Kidney capillary endothelial cell (primary cell): ENCODE measurements at places on chromosomes 5 and 9.
A peak's percentile ranks its signal among the peaks of the same experiment; 100 is the strongest.

DNA sequence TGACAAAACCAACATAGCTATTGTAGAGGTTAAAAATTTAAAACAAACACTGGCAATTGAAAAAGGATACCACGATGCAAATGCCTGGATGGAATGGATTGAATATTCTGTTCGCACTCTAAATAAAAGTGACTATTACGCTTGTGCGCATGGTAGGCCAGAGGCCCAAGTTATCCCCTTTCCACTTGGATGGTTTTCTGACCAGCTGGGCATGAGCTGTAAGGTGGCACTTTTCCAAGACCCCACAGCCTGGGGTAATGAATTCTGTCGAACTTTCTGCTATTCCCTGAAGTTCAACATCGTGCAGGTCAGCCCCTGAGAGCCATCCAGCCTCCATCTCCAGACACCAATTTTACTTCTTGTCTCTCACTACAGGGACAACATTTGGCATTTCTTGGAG is 5.4 kb upstream of the RNF180 start:
- DNase-seq = no peak

GRCh38 chr9:96620832-96621269 is 1.2 kb upstream of the CDC14B start:
- no peak for DNase-seq

DNA sequence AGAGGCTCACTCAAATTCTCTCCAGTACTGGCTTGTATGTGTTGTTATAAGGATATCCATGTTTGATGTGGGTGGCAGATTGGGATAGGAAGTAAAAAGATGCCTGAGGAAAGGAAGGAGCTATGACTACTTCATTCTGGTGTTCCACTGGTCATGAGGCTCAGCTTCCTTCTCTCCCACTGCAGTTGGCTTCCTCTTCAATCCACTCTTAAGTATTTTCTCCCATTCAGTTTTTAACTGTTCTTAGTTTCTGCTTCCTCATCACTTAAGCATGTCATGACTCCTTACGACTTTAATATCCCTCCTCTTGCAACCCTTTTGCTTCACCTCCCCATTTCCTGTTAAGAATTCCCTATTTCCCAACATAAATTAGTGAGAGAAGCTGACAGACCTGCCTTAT is 81.1 kb downstream of the PJA2 start:
- DNase-seq = no peak

DNA sequence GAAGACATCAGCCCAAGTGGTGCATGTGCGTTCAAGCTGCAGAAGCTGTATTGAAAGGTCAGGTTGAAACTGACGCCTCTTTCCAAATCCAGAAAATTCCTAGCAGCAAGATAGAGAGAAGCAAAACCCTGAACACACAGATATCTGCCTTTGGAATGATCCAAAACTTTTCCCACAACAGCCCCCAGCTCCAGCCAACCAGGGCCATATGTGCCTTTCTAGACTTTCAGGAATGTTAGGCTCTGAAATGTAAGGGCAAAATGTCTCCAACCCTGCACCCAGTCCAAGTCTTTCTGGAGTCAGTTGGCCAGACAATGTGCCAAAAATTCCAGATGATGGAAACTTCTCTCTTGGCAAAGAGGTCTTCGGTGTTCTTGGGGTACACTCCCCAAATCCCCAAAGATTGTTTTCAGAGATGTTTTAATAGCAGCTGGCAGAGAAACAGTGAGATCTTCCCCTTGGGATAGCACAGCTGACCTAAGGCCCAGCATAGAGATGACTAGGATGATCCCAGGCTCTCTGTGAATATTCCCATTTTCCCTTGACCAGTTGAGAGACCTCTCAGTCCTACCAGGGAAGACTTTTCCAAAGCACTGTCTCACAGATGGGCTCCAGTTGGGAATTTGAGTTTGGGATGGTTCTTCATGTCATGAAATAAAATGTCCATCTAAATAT is 440.4 kb upstream of the CD180 start:
- no peak for DNase-seq

DNA sequence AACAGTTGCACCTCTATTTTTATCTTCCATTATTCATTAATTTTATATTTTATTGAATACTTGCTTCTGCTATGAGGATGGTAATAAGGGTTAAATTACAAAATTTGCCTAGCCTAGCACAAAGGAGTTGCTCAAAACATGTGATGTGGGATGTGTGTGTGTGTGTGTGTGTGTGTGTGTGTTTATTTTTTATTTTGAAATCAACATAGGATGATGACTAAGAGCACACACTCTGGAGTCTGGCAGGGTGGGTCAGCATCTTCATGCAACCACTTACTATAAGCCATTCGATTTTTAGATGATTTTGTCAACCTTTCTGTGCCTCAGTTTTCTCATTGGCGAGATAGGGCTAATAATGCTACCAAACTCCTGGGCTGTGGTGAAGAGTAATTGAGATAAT is 57.7 kb upstream of the MAMDC2 start:
- no peak for DNase-seq

- DNase-seq = no peak
These were observed 13.7 kb downstream of the RNF14 start for GRCh38 chr5:141982626-141983025.

DNA sequence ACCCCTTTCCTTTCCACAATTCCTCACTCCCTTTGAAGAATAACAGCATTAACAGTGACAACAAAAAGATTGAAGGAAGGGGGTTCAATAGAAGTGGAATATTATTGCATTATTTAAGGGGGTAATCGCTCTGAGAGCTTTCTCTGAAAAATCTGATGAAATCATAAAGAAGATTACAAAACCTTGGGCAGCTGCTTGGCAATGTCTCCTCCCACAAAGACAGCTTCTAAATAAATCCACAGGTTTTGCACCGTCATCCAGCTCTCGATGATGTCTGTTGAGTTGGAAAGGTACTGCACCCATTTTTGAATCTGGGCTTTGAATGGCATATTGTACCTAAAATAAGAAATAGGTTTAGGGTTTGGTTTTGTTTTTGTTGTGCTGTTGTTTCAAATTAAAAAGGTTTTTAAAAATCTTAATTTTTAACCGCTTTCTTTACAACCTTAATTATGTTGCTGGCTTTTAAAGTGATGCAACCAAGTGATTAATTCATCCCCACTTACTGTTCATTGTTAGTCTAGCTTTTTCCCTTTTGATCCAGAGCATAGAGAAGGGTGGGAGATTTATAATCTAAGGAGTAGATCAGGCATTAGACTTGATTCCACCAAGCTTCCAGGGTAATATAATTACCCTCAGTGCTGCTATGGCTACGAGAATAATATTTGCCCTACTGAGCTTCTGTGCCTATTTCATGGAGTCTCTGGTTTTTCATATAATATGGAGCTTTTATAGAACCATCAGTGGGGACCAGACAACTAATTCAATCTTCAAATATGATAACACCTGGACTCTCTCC is 85.0 kb downstream of the DNAH5 start:
- no peak for DNase-seq

DNA sequence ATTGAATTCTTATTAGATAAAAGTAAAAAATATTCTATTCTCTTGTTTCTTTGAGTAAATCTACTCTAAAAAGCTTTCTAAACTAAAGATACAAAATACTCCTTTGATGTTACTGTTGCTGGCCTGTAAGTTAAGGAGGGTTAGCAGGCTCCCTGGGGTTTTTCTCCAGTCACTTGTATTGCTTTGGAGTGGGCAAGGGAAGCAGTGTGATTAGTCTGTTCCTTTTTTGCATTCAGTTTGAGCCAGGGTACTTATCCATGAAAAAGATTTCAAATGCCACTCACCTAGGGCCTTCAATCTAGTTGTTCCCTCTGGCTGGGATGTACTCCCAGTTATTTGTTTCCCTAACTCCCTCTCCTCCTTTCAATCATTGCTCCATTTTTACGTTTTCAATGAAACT is 256.2 kb upstream of the SMC2 start:
- DNase-seq = no peak

DNA sequence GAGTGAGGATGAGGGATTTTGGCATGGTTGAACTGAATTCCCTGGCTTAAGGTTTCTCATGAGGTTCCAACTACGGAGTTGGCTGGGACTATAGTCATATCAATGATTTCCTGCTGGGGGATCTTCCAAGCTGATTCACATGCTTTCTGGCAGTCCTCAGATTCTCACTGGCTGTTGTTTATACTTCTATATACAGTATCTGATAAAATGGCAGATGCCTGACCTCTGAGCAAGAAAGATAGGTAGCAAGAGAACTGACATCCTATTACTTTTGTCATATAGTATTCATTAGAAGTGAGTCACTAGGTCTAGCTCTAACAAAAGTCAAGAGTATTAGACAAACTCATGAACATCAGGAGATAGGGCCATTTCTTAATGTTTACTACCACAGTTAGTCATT is 440.9 kb upstream of the EDIL3 start:
- no peak for DNase-seq

DNA sequence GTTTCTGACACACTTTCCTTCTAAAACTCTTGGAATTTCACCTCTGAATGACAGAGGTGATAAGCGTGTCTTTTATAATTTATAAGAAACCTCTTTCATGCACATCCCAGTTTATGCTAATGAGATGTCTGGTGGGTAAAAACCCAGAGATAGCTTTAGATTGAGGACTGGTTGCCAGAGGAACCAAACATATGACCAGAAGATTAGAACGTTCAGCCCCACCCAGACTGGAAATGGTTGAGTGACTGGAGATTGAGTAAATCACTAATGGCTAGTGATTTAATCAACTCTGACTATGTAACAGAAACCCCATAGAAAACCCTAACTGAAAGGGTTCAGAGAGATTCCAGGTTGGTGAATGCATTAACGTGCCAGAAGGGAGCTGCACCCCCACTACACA is 69.2 kb downstream of the CDH18 start:
- no peak for DNase-seq

GRCh38 chr5:120958877-120959485 is 494.9 kb downstream of the PRR16 start:
- DNase-seq = no peak

- DNase-seq = no peak
These were observed 473.1 kb upstream of the GRAMD2B start for GRCh38 chr5:125950012-125950615.

DNA sequence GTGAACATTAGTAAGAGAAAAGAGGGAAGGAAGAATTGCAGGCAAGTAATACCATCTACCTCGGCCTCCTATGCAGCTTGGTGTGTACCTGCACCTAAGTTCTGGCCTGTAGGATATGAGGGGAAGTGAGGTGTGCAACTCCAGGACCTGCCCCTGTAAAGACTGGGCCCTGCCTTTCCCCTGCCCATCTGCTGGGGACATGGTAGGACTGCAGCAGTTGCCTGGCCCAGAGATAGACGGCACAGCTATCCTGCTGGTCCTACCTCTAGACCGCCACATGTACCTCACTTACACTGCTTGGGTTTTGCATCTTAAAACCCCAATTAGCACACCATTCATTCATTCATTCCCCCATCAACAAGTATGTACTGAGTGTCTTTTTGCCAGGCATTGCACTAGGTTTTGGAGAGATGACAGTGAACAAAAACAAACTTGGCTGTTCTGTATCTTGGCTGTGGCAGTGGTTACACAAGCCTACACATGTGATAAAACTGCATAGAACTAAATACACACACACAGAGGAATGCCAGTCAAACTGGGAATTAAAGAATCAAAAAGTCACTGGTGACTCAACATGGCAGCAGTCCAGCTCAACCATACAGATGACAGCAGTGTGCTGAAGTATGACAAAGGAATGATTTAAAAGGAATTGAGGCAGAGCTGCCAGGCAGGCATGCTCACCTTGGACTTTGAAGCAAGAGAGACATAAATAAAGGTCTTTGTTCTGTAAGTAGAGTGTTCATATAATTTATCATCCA is 23.3 kb upstream of the MGAT1 start:
- peak; percentile 69 for DNase-seq

DNA sequence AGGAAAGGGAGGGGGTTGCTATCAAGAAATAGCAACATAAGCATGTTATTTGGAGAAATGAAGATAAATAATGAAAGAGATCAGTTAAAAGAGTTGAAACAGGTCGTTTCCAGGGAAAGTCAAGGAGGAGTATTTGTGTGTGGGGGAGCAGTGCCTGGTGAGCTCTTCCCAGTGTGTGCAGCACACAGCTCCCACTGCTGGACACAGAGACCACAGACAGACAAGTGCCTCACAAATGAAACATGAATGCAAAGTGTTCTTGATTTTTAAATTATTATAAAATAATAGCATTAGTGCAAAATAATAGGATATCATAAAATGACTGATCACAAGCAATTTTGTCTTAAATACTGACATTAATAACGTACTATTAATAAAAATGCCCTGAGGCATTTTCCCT is 40.8 kb downstream of the LIFR start:
- no peak for DNase-seq

DNA sequence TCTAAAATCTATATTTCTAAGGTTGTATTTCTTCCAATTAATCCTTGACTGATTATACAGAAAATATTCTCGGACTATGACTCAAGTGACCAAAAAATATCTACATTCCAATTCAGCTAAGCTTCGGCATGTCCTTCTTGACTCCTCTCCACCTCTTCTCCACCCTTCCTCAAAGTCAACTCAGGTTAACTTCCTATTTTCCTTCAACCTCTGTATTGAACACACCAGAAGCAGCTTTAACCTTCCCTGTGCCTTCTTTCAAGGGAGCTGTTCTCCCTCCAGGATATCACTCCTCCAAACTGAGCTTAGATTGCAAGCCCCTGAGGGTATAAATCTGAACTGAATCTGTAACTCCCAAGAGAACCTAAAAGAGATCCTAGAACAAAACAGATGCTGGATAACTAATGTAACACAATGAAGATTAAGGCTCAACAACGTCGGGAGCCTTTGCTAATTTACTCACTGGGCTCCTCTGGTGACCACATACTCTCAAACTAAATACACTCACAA is 1.1 kb downstream of the SLCO4C1 start:
- no peak for DNase-seq

- DNase-seq = no peak
These were observed 67.1 kb upstream of the GABRP start for GRCh38 chr5:170716396-170716795.

GRCh38 chr9:124017051-124017928 is 5.7 kb downstream of the LHX2 start:
- no peak for DNase-seq

GRCh38 chr9:125146247-125146646 is 2.9 kb upstream of the SCAI start:
- no peak for DNase-seq

DNA sequence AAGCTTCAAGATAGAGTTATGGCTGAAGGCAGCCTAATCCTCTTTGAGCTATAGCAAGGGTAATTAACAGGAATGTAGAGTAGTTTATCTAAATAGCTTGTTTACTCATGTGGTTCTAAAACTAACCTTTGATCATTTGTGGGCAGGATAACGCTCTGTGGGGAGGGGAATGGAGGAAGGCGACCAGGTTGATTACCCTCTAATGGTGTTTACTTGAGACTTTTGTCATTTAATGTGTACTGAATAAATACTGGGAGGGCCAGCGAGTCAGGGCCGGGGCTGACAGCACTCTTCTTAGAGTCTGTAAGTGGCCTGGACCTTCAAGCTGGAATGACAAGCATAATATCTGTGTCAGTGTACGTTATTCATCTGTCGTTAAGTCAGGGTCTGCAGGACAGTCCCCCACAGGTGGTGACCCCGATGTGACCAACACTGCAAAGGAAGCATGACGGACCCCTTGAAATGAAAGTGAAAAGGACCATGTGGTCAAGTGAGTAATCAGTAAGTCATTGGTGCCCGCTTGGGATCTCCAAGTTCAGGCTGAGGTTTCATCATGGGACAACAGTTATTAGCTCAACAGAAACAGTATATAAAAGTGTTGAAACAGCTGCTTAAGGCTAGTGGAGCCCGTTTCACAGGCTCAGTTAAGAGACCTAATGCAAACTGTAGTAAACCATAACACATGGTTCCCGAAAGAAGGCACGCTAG is 162.6 kb downstream of the CPLANE1 start:
- no peak for DNase-seq

GRCh38 chr9:116182876-116183275 is 29.3 kb downstream of the PAPPA start:
- no peak for DNase-seq

- no peak for DNase-seq
These were observed 128.3 kb upstream of the CCNH start for GRCh38 chr5:87541033-87541432.
